RWPE2 (cell line): ENCODE measurements at places on chromosomes 11 and 22.

GRCh38 chr11:100515087-100515486, 172.0 kb upstream of the ARHGAP42 start:
- no peak overlapping the region for H3K4me3 ChIP-seq
- H3K27ac ChIP-seq: peak overlapping the region; percentile 7
- H3K27me3 ChIP-seq: no peaks in the 10 kb centered on the region
- no peaks in the 10 kb centered on the region for H3K36me3 ChIP-seq
- no peak for DNase-seq

DNA sequence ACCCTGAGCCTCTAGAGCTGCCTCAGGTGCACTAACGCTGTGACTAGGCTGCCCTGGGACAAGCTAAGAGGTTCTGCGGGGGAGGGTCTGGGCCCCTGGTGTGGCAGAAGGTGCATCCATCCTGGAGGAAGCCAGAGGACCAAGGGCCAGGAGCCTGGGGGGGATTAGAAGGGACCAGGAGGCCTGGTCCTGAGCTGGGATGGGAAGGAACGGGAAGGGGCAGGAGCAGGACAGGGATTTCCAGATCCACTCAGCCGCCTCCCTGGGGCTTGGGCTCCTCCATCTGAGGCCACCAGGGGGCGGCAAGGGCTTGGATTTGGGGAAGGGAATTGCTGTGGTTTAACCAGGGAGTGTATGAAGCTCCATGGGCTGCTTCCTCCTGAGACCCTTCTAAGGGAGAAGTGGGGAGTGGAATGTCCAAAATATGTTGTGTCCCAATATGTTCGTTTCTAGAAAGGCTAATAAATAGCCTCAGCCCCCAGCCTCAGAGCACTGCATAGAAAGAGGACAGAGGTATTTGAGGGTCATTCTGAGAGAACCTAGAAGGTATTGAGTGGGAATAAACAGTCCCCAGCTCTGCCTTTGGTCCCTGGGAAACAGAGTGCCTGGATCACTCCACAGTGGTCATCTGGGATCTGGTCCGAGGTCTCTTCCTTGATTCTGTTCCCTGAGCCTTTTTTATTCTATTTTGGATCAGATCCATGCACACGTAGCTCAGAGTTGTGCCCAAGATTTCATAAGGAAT, 17.4 kb upstream of the PRAME start:
- H3K27me3 ChIP-seq: peaks cover under 1% of the 10 kb centered on the region
- H3K4me3 ChIP-seq: no peak overlapping the region
- DNase-seq: no peak
- no peaks in the 10 kb centered on the region for H3K4me1 ChIP-seq
- no peak overlapping the region for H3K27ac ChIP-seq

DNA sequence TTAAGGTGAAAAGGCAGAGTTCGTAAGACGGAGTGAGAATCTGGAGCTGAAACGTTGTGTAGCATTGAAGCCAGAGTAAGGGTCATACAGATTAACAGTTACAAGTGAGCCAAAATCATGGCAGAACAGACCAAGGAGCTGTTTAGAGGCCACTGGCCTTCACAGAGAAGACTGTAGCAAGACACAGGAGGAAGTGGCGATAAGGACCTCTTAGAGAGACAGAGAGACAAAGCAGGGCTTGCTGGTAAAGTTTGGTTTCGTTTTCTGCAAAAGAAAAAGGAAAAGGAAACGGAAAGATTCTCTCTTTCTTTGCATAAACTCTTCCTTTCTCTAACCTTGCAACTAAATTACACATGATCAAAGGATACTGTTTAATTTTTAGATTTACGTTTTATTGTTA, 83.0 kb downstream of the AASDHPPT start:
- no peaks in the 10 kb centered on the region for H3K36me3 ChIP-seq
- no peaks in the 10 kb centered on the region for H3K4me1 ChIP-seq
- DNase-seq: no peak
- H3K4me3 ChIP-seq: no peak overlapping the region
- no peak overlapping the region for H3K27ac ChIP-seq

GRCh38 chr11:72737336-72737735, 14.9 kb downstream of the ARAP1 start:
- DNase-seq: no peak
- no peaks in the 10 kb centered on the region for H3K27me3 ChIP-seq
- no peak overlapping the region for H3K4me3 ChIP-seq
- H3K27ac ChIP-seq: peak overlapping the region; percentile 66
- no peaks in the 10 kb centered on the region for H3K36me3 ChIP-seq

GRCh38 chr11:131033151-131033651, 116.9 kb upstream of the SNX19 start:
- H3K36me3 ChIP-seq: no peaks in the 10 kb centered on the region
- peak overlapping the region; percentile 88 for H3K27ac ChIP-seq
- H3K27me3 ChIP-seq: no peaks in the 10 kb centered on the region
- peaks cover 15% of the 10 kb centered on the region for H3K4me1 ChIP-seq

GRCh38 chr11:78669249-78669648, 94.6 kb upstream of the NARS2 start:
- no peaks in the 10 kb centered on the region for H3K27me3 ChIP-seq
- H3K4me3 ChIP-seq: no peak overlapping the region
- H3K27ac ChIP-seq: no peak overlapping the region
- H3K4me1 ChIP-seq: no peaks in the 10 kb centered on the region
- DNase-seq: no peak

DNA sequence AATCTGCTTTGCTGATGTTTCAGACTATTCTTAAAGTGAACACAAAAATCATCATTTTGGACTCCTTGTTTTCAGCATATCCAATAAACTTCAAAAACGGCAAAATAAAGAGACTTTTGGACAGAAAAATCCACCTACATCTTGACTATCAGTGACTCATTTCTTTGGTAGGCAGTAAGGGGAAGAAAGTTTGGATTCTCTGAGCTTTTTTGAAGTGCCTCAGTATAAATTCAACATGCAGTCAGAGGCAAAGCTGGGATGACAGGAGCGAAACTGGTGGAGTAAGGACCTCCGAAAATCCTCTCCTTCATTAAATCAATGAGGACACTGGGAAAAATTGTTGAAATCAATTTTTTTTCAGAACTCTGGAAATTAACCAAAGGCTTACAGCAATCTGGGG, 29.7 kb downstream of the EFCAB6 start:
- peaks cover 3% of the 10 kb centered on the region for H3K4me1 ChIP-seq
- H3K27ac ChIP-seq: no peak overlapping the region

DNA sequence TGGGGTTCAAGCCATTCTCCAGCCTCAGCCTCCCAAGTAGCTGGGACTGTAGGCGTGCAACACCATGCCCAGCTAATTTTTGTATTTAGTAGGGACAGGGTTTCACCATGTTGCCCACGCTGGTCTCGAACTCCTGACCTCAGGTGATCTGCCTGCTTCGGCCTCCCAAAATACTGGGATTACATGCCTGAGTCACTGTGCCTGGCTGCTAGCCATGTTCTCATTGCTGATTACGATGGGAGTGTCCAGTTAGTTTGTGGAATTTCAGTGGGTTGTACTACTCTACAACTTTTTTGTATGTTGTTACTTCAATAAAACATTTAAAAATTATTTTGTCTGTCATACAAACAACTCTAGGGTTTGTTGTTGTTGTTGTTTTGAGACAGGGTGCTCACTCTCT, 4.8 kb upstream of the VPS11 start:
- no peak overlapping the region for H3K4me3 ChIP-seq
- no peaks in the 10 kb centered on the region for H3K4me1 ChIP-seq
- H3K27me3 ChIP-seq: no peaks in the 10 kb centered on the region
- no peaks in the 10 kb centered on the region for H3K36me3 ChIP-seq
- no peak for DNase-seq

GRCh38 chr22:23106906-23107367, 34.9 kb downstream of the RSPH14 start:
- H3K27me3 ChIP-seq: no peaks in the 10 kb centered on the region
- H3K36me3 ChIP-seq: no peaks in the 10 kb centered on the region
- no peak overlapping the region for H3K4me3 ChIP-seq
- H3K27ac ChIP-seq: no peak overlapping the region
- no peaks in the 10 kb centered on the region for H3K4me1 ChIP-seq

DNA sequence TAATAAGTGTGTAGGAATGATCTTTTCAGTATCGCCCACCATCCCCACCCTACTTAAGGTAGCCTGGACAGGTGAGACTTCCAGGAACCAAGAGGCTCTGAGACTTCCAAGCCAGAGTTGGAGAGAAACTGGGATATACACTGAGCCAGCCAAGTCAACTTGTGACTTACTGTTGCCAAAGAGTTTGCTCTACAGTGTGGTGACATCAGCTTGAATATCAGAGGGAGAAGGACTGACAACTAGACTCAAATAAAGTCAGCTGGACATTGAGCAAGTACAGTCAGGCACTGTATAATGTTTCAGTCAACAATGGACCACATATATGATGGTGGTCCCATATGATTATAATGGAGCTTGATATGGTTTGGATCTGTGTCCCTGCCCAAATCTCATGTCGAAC, 1.2 kb upstream of the MMP10 start:
- H3K27me3 ChIP-seq: no peaks in the 10 kb centered on the region
- DNase-seq: no peak

- no peak for DNase-seq
- no peaks in the 10 kb centered on the region for H3K27me3 ChIP-seq
- H3K36me3 ChIP-seq: peaks cover 67% of the 10 kb centered on the region
These were observed 3.6 kb downstream of the ANKRD13D start for GRCh38 chr11:67292671-67293070.
